ENCODE measurements at places on chromosomes 11 and 22. TPM values are rescaled to one million over a fixed set of nuclear protein-coding genes. Genes with fewer than 3 reads are reported as not detected.

Gene OSBPL5
- 8.7 TPM for total RNA-seq

Gene PLEKHB1
- total RNA-seq: 1.3 TPM

Gene SLC25A18
- total RNA-seq: 0.76 TPM

Gene DEUP1
- not detected for total RNA-seq

Gene KCNJ1
- total RNA-seq: not detected

Gene APLP2
- 213 TPM for total RNA-seq

Gene ANGPTL5
- total RNA-seq: 0.14 TPM

Gene FOLH1
- total RNA-seq: not detected

Gene BTBD18
- total RNA-seq: not detected

Gene IL10RA
- total RNA-seq: not detected

Gene OR10A6
- not detected for total RNA-seq

Gene IGSF22
- not detected for total RNA-seq

Gene LRRC10B
- total RNA-seq: 0.14 TPM

Gene MEI1
- total RNA-seq: not detected

Gene FAR1
- 58.6 TPM for total RNA-seq

Gene RFPL1
- not detected for total RNA-seq

Gene CNIH2
- total RNA-seq: 2.6 TPM

Gene WNT11
- 1.6 TPM for total RNA-seq

Gene OTUB1
- total RNA-seq: 129 TPM

Gene VPS51
- 51.4 TPM for total RNA-seq

Gene TLCD5
- 6.1 TPM for total RNA-seq

Gene TBRG1
- total RNA-seq: 16.3 TPM

Gene NNMT
- total RNA-seq: 337 TPM

Gene MAPK8IP1
- total RNA-seq: 6.0 TPM

Gene GAB2
- 4.3 TPM for total RNA-seq

Gene LRRC32
- total RNA-seq: 0.17 TPM
